ENCODE measurements at places on chromosomes 11 and 22.

- DNase-seq: peak; percentile 19
Measured at GRCh38 chr11:130118636-130119387, 40.8 kb upstream of the ST14 start.

GRCh38 chr22:44031158-44031952, 7.3 kb downstream of the PARVB start:
- no peak for DNase-seq

DNA sequence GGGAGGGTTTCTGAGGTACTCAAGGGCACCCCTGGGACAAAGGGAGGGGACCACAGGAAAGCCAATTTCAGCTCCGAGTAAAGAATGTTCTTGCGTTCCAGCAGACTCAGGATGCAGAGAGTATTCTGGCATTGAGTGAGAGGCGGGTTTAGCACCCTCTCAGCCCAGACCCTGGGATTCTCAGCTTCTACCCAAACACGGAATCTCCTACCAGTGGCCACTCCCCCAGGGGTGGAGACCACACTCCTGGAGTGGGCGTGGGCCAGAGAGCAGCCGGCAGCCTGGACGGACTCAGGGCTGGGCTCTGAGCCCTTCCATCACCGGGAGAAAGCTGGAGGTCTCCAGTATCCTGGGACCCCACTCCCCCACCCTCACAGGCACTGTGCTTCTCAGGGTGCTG, 26.1 kb upstream of the TTLL12 start:
- no peak for DNase-seq

DNA sequence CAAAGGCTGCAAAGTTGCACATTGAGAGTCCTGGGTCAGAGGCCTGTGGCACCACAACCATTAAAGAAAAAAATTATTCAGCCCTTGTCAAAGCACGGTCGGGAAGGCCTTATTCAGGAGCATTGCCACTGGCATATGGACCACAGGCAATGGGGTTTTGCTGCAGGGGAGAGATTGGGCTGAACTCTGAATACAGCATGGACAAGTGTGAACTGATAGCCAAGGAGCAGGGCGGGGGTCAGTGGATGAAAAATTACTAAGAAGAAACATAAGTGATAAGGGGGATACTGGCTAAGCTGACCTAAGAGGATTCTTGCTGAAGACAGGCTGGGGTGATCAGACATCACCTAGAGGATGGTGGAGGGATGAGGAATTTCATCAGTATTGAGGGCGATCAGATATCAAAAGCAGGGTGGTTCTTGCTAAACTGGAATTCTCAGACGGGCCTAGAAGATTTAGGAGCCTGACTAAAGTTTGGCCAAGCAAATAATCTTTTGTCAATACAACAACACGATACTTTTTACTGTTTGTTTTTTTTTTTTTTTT, 3.3 kb upstream of the DGCR8 start:
- DNase-seq: no peak

GRCh38 chr11:45267652-45268299, 18.4 kb downstream of the SYT13 start:
- no peak for DNase-seq

DNA sequence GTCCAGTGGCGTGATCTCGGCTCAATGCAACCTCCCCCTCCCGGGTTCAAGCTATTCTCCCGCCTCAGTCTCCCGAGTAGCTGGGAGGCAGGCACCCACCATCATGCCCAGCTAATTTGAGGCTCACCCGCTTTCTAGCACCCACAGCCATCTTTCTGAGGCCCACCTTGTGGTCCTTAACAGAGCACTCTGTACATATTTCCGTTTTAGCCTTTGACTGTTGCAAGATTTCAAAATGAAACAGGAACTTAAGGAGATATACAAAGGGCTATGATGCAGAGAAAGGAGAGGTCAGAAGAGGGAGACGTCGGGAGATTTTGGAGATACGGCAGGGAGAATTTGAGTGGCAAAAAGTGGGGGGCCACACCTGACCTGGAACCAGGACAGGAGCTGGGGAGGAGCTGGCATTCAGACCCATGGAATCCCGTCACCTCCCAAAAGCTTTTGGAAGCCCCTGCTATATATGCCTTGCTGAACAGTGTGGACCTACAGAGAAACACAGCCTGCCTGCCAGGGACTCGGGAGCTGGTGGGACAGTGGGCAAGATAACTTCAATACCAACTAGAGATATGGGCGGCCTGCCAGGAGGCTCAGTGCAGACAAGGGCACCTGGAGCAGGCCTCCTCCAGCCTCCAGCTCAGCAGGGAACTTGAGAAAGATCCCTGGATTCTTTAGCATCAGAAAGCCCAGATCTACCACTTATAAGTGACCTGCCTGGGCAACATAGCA, 8.0 kb upstream of the CLCF1 start:
- DNase-seq: no peak

DNA sequence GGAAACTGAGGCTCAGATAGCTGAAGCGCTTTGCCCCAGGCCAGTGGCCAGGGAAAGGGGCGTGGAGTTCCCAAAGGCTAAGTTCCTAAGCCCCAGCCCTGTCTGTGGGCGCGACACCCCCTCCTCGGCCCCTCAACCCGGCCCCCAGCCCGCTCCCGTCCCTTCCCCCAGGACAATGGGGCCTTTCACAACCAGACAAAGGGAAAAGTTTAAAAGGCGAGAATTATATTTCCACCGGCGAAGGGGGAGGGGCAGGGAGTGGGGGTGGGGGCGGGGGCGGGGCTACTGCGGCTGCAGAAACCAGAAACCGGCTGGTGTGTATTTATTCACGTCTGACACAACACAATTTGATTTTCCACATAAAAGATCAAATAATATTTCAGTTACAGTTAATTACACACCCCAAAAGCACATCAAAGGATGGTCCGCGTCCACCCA, 192.1 kb downstream of the MN1 start:
- no peak for DNase-seq
